ENCODE measurements at places on chromosomes 7 and 10.

DNA sequence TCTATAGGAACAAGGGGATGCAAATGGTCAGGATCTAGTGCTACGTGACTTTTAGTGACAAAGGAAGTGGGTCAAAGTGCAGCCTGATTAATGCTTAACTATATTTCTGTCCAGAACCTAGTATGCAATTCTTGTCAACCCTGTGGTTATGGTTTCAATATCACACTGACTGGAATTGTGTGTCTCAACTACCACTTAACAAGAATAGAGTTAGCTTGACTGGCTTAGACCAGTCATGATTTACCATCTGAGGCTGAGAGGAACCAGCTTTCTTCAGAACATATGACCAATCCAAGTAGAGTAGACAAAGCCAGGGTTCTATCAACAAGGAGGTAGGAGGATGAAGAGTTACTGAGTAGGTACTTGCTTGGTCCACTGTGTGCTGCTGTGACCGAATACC, 54.4 kb downstream of the MYPN start:
- DNase-seq = no peak

GRCh38 chr10:131474416-131474815, 162.9 kb upstream of the TCERG1L start:
- no peak for DNase-seq

- no peak for DNase-seq
Observed at GRCh38 chr7:102407910-102408309, 11.7 kb downstream of the PRKRIP1 start.

- no peak for DNase-seq
Observed at GRCh38 chr10:64211466-64211865, 690.3 kb downstream of the REEP3 start.

DNA sequence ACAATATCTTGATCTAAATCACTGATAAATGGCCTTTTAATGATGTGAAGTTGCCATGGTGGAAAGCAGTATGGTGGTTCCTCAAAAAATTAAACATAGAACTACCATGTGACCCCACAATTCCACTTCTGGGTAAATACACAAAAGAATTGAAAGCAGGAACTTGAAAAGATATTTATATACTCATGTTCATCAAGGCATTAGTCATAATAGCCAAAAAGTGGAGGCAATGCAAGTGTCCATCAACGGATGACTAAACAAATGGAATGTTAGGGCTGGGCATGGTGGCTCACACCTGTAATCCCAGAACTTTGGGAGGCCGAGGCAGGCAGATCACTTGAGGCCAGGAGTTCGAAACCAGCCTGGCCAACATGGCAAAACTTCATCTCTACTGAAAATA, 2.0 kb upstream of the DNAJC12 start:
- no peak for DNase-seq

GRCh38 chr10:132927824-132928223, 14.5 kb downstream of the CFAP46 start:
- DNase-seq = no peak

GRCh38 chr7:114703677-114704076, 218.2 kb upstream of the MDFIC start:
- no peak for DNase-seq

GRCh38 chr7:30114536-30115238, 20.1 kb upstream of the MTURN start:
- DNase-seq = peak; percentile 21

GRCh38 chr7:105719395-105719794, 138.1 kb upstream of the EFCAB10 start:
- no peak for DNase-seq

DNA sequence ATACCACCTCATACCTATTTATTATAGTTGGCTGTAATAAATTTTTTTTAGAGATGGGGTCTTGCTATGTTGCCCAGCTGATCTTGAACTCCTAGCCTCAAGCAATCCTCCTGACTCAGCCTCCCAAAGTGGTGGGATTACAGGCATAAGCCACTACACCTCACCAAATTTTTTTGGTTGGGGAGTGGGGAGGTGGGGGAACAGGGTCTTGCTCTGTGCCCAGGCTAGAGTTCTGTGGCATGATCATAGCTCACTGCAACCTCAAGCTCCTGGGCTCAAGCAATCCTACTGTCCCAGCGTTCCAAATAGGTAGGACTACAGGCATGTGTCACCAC, 3.9 kb upstream of the OGDH start:
- no peak for DNase-seq

DNA sequence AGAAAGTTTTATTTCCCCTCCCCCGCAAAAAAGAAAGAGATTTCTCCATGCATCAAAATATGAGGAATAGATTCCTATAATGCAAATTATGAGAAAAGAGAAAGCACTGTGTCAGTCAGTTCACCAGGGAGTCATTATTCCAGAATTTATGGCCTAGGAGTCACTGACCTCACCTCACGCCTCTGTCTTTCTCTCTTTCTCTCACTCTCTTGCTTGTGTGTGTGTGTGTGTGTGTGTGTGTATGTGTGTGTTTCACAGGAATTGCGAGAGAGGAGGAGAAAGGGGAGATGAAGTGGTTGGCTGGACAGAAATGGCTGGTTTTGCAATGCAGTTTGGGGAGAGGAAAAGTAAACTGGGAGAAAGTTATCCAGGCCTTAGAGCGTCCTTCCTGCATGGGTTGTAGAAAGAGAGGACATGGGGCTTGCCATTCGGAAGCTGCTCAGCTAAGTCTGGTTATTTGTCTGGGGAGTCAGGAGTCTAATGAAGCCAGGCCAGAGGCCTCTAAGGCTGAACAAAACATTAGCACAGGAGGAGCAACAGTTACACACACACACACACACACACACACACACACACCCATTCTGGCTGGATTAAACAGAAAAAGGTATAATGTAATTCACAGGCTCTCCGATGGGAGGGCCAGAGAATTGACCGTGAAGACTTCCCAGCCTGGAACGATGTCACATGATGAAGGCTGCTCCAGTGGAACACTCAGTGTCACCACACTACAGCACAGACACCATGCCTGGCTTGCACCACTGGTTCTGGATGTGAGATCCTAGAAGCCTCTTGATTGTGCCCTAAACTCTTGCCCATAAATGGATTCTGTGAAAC, 12.8 kb upstream of the FFAR4 start:
- no peak for DNase-seq

DNA sequence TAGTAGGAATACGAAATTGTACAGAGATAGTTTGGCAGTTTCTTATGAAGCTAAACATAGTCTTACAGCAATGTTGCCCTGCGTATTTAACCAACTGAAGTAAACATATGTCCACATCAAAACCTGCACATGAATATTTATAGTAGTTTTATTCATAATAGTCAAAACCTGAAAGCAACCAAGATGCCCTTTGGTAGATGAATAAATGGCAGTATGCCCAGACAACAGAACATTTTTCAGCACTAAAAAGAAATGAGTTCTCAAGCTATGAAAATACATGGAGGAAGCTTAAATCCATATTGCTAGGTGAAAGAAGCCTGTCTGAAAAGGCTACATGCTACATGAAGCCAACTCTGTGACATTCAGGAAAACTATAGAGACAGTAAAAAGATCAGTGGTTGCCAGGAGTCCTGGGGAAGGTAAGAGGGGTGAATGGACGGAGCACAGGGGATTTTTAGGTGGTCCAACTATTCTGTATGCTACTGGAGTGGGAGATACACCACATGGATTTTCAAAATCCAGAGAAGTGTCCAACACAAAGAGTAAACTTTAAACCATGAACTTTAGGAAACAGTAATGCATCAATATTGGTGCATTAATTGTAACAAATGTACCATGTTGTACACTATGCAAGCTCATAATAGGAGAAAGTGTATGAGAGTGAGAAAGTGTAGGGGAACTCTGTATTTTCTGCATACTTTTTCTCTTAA, 17.6 kb downstream of the GPRIN2 start:
- DNase-seq = no peak

- DNase-seq = no peak
Observed at GRCh38 chr7:26532471-26532870, 240.8 kb downstream of the SNX10 start.

DNA sequence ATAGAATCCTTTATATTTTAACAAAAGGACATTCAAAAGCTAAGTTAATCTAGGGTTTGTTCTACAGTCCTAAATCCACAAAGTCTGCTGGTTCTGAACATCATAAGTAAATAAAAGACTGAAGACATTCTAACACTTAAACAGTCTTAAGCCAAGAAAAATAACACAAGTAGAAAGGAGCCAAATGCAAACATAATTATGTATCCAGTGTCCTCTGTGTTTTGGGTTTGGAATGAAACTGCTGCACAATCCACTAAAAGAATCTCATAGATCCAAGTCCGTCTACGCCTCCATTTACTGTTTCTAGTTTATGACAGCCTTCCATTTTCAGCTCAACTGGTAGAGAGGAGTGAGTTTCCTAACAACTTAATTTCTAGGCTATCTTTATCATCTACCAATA, 623.6 kb upstream of the FZD8 start:
- no peak for DNase-seq

DNA sequence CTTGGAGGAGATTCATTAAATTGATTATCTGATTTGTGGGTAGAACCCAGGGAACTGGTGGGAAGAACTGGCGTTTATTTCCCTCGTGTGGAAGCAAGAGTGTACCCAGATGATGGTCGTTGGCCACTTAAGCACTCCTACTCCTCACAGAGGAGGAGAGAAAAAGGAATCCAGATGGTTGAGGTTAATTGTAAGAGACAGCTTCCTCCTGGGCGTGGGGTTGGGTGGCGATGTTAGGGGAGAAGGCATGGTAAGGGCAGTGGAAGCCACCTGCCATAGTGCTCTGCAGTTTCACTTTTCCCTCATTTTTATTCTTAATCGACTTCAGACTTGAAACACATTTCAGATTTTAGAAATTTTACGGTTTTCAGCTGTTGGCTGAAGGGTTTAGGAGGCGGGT, 104.1 kb downstream of the DOCK1 start:
- DNase-seq = no peak

- peak; percentile 82 for DNase-seq
Observed at GRCh38 chr7:50449881-50450589, at the start of gene FIGNL1. Gene FIGNL1 (minus strand): TSS chr7:50450350. CDS start chr7:50447287, 3,063 bp downstream.

- DNase-seq = no peak
Observed at GRCh38 chr7:78473021-78473420, 674.4 kb downstream of the PHTF2 start.

GRCh38 chr7:106978425-106979420, 65.8 kb upstream of the PRKAR2B start:
- peak; percentile 58 for DNase-seq

DNA sequence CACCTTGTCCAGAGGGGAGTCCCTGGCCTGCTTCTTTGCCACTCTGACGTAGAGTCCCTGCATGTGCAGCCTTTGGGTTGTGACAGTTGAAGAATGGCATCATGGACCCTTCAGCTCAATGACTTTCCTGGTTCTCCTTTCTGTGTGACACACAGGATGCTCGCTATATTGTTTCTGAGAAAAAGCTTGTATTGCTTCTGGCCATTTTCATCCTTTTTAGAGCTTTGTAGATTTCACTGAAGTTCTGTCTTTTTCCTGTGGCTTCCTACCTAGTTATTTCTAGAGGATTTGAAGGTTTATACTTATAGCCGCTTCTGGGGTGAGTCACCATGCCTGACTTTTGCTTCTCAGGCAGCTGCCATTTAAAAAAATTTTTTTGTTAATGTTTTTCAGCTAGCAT, 27.0 kb downstream of the SND1 start:
- DNase-seq = no peak

DNA sequence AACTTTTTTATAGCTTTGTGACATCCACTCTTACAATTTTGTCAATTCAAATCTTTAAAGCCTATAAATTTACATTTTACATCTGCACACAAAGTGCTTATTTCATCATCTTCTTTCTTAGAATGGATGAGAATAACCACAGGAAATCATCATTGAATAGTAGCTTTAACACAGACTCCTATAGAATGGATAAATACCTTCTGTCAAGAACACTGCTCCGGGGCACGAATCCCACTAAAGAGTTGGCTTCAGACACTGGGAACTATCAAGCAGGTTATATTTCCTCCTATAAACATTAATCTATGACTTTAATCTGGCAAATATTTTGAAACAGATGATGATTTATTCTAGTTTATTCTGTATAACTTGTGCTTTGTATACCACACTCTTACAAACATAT, 269.7 kb upstream of the TPK1 start:
- no peak for DNase-seq

DNA sequence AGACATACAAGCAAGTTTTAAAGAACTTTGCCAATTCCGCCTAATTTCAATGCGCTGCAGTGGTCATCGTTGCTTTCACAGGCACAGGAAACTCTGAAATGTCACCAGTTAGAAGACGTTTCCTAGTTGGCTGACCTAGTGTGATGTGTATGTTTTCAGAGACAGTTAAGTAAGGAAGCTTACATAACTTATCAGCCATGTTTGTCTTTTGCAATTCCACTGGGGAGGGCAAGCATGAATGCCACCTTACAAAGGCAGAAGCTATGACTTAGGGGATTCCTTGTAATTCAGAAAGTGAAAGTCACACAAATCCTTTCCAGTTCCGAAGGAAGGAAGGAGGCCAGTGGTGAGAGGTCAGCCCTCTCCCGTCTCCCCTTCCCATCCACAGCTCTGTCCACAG, 15.0 kb upstream of the NPS start:
- no peak for DNase-seq

DNA sequence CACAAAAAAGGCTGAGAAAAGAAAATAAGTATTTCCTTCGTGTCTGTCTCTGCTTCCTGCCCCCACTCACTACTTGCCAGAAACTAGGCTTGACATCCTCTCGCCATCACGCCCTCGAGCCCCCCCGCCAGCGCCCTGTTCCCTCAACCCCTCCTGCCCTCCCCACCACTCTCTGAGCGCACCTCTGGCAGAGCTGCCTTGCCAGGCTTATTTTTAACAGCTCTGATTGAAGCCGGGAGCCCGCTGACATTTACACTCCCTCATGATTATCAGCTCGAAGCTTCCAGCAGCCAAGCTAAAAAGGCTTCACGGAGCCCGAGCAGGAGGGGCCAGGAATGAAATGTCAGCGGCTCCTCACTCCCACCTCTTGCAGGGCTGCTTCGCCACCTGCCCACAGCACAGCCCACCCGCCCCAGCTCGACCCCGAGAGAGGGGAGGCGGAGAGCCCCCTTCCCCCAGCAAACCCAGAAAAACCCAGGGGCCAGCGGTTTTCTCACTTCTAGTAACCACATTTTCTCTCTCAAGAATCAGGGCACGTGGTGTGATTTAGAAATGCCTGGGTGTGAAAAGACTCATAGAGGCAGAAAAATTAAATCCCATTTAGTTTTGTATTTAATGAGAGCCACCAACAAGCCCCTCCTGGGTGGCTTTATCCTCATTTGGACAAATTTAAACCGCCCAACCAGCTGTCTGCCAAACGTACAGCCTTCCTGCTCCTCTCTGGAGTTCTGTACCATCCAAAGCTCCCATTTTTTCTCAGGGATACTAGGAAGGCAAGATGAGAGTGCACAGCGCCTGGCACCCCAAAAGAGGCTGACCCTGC, 89.3 kb downstream of the SLIT1 start:
- DNase-seq = no peak

Measured in putamen (tissue), 1 donor.